ENCODE measurements at places on chromosomes 16 and 17. TPM values are rescaled to one million over a fixed set of nuclear protein-coding genes. Genes with fewer than 3 reads are reported as not detected.
A peak's percentile ranks its signal among the peaks of the same experiment; 100 is the strongest.

DNA sequence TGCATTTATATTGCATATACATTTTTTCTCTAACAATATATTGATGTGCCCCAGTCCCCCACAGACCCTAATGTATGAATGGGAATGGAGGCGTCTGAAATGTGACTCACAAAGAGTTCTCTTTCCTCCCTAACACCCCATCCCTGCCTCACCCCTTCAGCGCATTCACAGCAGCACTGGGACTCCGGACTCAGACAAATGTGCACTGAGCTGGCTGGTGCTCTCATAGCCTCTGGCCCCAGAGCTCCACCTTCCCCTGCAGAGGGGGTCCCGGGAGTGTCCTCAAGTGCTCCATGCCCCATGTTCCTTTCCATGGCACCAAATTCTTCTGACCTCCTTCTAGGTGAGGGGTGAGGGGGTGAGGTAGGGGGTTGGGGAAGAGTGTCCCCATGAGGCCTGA, 20.6 kb downstream of the NPTX1 start:
- H3K27ac ChIP-seq = no peak overlapping the region
- H3K27me3 ChIP-seq = no peaks in the 10 kb centered on the region
- peaks cover 14% of the 10 kb centered on the region for H3K4me1 ChIP-seq
- no peak for DNase-seq
- no peaks in the 10 kb centered on the region for H3K36me3 ChIP-seq
- no peak overlapping the region for H3K4me3 ChIP-seq

- no peaks in the 10 kb centered on the region for H3K27me3 ChIP-seq
- DNase-seq = peak; percentile 53
- H3K4me1 ChIP-seq = peaks cover 21% of the 10 kb centered on the region
Measured at GRCh38 chr17:78838574-78839005, 2.0 kb downstream of the USP36 start.

GRCh38 chr17:32570081-32570396, 83.2 kb downstream of the CDK5R1 start:
- H3K4me1 ChIP-seq = no peaks in the 10 kb centered on the region
- no peaks in the 10 kb centered on the region for H3K36me3 ChIP-seq
- no peak for DNase-seq
- H3K27me3 ChIP-seq = no peaks in the 10 kb centered on the region

- no peaks in the 10 kb centered on the region for H3K4me1 ChIP-seq
- H3K36me3 ChIP-seq = peaks cover 31% of the 10 kb centered on the region
- no peak overlapping the region for H3K27ac ChIP-seq
- DNase-seq = no peak
- no peak overlapping the region for H3K4me3 ChIP-seq
Measured at GRCh38 chr16:50311891-50312501, 45.6 kb downstream of the ADCY7 start.

- DNase-seq = no peak
- H3K27ac ChIP-seq = no peak overlapping the region
- H3K4me1 ChIP-seq = no peaks in the 10 kb centered on the region
- H3K36me3 ChIP-seq = no peaks in the 10 kb centered on the region
- no peak overlapping the region for H3K4me3 ChIP-seq
- no peaks in the 10 kb centered on the region for H3K27me3 ChIP-seq
Measured at GRCh38 chr17:38600416-38600815, 5.3 kb downstream of the SRCIN1 start.

- no peak overlapping the region for H3K4me3 ChIP-seq
- no peaks in the 10 kb centered on the region for H3K27me3 ChIP-seq
Measured at GRCh38 chr17:64648234-64648633, 13.9 kb downstream of the SMURF2 start.

DNA sequence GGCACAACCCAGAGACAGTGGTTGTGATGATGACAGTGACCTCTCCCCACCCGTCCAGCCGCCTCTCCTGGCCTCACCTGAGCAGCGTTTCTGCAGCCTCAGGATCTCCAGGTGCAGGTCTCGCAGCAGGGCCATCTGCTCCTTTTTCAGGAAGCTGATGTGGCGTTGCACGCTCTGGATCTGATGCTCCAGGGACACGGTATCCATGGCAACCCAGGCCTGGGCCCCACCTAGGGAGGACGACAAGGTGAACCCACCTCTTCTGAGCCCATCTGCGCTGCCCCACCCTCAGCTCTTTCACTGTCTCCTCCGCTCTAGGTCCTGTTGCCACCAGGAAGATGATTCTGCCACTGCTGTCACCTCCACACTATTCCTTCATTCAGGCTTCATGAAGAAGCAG, 14.5 kb downstream of the CCDC92B start:
- H3K27ac ChIP-seq = no peak overlapping the region
- H3K4me3 ChIP-seq = no peak overlapping the region
- no peaks in the 10 kb centered on the region for H3K4me1 ChIP-seq
- DNase-seq = no peak

- DNase-seq = no peak
- H3K27me3 ChIP-seq = no peaks in the 10 kb centered on the region
- H3K36me3 ChIP-seq = peaks cover 3% of the 10 kb centered on the region
Measured at GRCh38 chr17:77312786-77313599, 172.2 kb downstream of the SEC14L1 start.

GRCh38 chr16:67999985-68000384, 701 bp upstream of the DPEP2 start:
- no peak for DNase-seq
- H3K27me3 ChIP-seq = no peaks in the 10 kb centered on the region
- H3K36me3 ChIP-seq = no peaks in the 10 kb centered on the region

DNA sequence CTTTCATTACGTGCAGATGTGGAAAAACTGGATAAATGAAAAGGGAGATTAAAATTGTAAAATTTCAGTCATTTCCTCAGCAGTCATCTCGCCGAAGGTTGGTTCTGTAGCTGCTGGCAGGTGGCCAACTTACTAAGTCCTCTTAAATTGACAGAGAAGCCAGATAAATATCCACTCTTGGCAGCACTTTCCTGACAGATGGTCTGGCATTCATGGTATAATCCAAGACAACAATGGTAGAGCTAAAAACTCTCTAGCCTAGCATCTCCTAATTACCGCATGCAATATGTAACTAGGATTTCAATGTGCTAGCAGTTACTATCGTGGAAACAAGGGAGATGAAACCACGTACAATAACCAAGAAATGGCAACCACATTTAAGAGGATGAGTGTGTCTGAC, 306.3 kb downstream of the CNTNAP4 start:
- DNase-seq = no peak
- H3K27ac ChIP-seq = no peak overlapping the region
- H3K4me3 ChIP-seq = no peak overlapping the region
- H3K27me3 ChIP-seq = no peaks in the 10 kb centered on the region
- no peaks in the 10 kb centered on the region for H3K4me1 ChIP-seq

DNA sequence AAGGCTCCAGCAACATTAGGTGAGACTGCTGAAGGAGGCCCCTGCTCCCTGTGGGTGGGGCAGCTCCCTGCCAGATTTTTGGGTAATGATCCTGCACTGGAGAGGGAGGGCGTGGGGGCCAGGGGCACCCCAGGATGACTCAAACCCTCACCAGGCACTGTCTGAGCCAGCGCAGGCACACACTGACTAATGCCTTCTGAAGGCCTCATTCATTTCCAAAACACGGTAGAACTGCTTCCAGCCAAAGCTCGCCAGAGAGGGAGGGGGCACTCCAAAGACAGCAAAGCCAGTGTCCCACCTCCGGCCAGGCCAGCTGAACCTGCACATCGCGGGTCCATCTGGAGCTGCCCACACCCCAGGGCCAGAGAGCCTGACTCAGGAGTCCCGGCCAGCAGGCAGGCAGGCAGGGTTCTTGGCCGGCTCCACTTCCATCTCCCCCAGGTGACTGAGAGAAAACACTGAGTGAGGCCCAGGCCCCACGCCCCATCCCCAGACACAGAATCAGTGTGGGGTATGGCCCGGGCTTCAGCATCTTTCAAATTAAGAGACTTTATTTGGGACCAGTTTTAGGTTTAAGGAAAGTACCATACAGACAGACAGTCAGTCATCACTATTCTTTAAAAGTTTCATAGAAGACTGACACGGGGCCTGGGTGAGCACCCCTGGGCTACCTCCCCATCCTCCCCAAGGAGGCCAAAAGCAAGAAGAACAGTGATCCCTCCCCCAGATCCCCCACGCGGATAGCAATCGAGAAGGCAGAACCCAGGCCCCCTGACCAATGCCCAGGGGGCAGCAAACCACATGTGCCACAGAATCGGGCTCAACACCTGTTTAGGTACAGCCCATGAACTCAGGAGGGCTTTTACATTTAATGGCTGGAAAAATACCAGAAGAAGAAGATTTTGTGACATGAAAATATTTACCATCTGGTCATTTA, 2.3 kb downstream of the PIEZO1 start:
- H3K4me1 ChIP-seq = peaks cover 19% of the 10 kb centered on the region
- H3K27me3 ChIP-seq = no peaks in the 10 kb centered on the region
- no peaks in the 10 kb centered on the region for H3K36me3 ChIP-seq
- DNase-seq = peak; percentile 36

GRCh38 chr17:62724398-62725146, 83.5 kb downstream of the MARCHF10 start:
- no peak overlapping the region for H3K4me3 ChIP-seq
- no peaks in the 10 kb centered on the region for H3K27me3 ChIP-seq
- H3K4me1 ChIP-seq = no peaks in the 10 kb centered on the region
- no peaks in the 10 kb centered on the region for H3K36me3 ChIP-seq
- no peak for DNase-seq

GRCh38 chr16:61419791-61420190, 616.4 kb downstream of the CDH8 start:
- H3K27ac ChIP-seq = no peak overlapping the region
- H3K36me3 ChIP-seq = no peaks in the 10 kb centered on the region
- H3K4me3 ChIP-seq = no peak overlapping the region
- no peaks in the 10 kb centered on the region for H3K4me1 ChIP-seq
- H3K27me3 ChIP-seq = peaks cover 2% of the 10 kb centered on the region

DNA sequence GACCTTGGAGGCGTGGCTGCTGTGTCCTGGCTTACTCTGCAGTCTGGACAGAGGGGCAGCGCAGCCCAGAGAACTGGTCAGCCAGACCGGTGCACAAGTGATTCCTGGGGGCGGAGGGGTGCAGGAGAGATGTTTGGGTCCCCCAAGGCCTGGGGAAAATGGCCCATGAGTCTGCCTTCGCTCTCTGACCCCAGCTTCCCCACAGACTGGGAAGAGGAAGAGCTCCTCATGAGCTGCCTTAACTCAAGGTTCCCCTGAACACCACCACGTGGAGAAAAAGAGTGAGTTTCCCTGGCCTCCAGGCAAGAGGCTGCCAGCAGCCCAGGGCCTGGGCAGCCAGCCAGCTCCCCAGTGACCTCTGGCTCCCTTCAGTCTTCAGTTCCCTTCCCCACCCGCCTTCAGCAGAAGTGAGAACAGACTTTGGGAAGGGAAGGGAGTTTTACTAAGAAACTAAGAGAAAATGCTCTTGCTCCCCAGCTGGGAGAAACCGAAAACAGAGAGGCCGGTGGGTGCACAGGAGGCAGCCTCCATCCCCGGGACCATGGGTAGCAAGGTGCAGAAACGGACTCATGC, 2.0 kb upstream of the C17orf99 start:
- peaks cover 22% of the 10 kb centered on the region for H3K4me1 ChIP-seq
- no peak overlapping the region for H3K4me3 ChIP-seq
- H3K27me3 ChIP-seq = no peaks in the 10 kb centered on the region
- H3K27ac ChIP-seq = peak overlapping the region; percentile 59
- peak; percentile 80 for DNase-seq
- no peaks in the 10 kb centered on the region for H3K36me3 ChIP-seq

The FBXO39 gene
- 0.67 TPM for total RNA-seq

The KRTAP4-5 gene
- not detected for total RNA-seq

The UQCRC2 gene
- 138 TPM for total RNA-seq

The KCNH6 gene
- total RNA-seq = 0.09 TPM

The KCNH4 gene
- not detected for total RNA-seq

The GGT6 gene
- total RNA-seq = 0.19 TPM

The SHISA6 gene
- not detected for total RNA-seq

The TP53I13 gene
- 15.2 TPM for total RNA-seq

The ELP5 gene
- total RNA-seq = 19.3 TPM

The NOXO1 gene
- 0.67 TPM for total RNA-seq

Data from liver (tissue), 10 donors.